Right ventricle myocardium superior (tissue), 1 donor: ENCODE measurements at places on chromosomes 1 and 21. TPM values are rescaled to one million over a fixed set of nuclear protein-coding genes. Genes with fewer than 3 reads are reported as not detected.

DNA sequence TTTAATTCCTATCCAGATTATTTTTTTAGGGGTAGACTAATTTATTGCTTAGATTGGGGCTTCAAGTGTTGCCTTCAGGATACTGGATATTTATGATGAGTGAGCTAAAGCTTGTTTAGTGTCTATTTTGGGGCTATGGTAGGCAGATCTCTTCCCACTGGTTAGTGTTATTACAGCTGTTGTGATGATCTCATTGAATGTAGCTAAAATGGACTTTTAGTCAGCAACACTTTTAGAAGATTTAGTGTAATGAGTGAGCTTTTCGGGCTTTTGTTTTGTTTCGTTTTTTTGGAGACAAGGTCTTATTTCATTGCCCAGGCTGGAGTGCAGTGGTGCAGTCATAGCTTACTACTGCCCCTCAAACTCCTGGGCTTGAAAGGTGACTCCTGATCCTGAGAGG lies 14.2 kb downstream of the THRAP3 start:
- DNase-seq: no peak

DNA sequence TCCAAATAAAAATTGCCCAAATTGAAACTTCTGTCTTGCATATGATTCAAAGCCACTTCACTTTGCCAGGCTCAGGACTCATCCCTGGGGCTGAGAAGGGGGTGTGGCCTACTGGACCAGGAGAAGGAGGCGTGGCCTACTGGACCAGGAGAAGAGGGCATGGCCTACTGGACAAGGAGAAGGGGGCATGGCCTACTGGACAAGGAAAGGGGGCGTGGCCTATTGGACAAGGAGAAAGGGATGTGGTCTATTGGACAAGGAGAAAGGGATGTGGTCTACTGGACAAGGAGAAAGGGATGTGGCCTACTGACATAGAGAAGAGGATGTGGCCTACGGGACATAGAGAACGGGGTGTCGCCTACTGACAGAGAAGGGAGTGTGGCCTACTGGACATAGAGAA lies 405.3 kb downstream of the RRAGC start:
- no peak for DNase-seq

- no peak for DNase-seq
These were observed 22.4 kb downstream of the ZZZ3 start for GRCh38 chr1:77659879-77660593.

DNA sequence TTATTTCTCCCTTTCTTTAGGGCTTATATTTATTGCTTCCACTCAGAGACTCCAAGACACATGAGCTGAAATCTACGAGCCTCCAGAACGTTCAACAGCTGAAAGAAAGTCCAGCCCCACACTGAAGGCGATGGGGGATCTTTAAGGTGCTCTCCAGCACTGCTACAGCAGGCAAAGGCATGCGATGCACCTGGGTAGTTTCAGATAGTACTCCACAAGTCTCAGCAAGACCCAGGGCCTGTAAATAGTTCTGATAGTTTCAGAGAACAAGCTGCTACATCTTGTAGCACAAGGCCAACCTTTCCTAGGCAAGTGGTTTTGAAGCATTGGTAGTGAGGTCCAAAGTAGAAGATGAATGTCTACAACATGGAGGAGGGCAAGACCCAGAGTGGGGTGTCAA lies 2.2 kb upstream of the HSD3B1 start:
- DNase-seq: no peak

- no peak for DNase-seq
These were observed 1235.3 kb upstream of the ADGRL2 start for GRCh38 chr1:80565406-80565805.

GRCh38 chr1:218686258-218686657 lies 341.1 kb downstream of the TGFB2 start:
- no peak for DNase-seq

- DNase-seq: no peak
These were observed 529.9 kb upstream of the BEND5 start for GRCh38 chr1:49306507-49307070.

- DNase-seq: no peak
These were observed 4.8 kb upstream of the CTRC start for GRCh38 chr1:15433471-15433870.

DNA sequence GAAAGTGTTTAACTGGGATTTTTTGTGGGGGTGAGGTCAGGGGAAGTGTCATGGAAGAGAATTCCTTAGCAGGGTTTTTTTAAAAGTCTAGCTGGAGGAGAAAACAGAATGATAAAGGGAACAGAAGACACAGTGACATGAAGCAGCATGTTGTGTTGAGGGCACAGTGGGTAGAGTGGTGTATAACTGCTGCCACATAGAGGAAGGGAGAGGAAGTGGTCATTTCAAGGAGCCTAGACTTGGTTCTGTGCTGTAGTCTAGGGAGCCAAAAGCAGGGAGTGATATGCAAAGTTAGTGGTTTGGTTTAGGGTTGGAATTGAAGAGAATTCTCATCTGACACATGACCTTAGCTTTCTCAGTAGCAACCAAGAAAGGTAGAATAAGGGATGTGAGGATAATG lies 10.2 kb downstream of the EEIG2 start:
- no peak for DNase-seq

GRCh38 chr1:201556841-201557571 lies 18.1 kb downstream of the NAV1 start:
- DNase-seq: no peak

DNA sequence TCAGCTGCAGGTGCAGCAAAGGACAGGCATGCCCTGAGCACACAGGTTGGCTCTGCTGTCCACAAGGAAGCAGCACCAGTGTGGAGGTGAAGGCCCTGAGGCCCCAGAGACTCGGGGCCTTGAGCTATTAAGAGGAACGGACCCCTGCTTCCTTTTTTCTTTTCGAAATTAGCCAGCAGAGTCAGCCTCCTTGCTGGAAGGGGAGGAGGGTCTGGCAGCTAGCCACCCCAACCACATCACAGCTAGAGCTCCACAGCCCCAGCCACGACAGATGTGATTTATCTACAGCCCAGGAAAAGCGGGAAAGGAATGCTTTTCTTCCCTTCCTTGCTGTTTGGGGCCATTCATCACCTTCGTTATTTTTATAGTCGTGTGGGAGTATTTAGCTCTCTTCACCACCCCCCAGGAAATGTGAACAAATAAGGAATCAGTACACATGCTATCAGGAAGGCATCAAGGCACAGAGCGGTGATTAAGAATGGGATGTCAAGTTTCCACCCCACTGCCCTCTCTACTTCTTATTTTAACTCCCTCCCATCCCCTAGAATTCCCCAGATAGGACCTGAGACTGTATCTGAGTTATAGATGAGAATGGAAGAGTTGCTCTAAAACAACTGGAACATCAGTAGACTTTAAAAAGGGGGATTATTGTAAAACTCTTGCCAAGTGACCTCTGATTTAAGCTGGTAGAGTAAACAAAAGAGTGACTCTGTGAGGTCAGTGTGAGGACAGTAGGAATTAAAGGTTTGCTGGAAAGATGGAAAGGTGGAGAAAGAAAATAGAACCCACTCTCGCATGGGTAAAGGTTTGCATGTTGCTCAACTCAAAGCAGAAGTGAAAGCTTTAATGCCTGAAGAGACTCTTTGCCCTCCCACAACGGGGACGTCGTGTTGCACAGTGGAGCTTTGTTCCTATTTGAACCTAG lies 224.7 kb upstream of the GJB5 start:
- no peak for DNase-seq

GRCh38 chr1:152048416-152049009 lies 11.7 kb upstream of the S100A11 start:
- DNase-seq: peak; percentile 75

- DNase-seq: no peak
These were observed 439.0 kb upstream of the USP24 start for GRCh38 chr1:55654171-55654570.

DNA sequence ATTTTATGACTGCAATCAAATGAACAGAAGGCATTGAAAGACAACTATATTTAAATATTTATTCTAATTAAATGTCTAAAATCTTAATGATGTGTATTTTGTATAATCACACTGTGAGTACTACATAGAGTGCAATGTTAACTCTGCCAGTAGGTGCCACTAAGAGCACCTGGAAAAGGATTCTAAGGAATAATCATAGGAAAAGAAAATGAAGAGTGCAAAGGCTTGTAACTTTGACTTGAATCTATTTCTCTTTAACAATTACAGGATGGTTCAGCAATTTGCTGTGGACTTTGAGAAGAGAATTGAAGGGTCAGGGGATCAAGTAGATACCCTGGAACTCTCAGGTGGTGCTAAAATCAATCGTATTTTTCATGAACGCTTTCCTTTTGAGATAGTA lies 200.4 kb downstream of the DNM3 start:
- DNase-seq: no peak

- DNase-seq: peak; percentile 65
These were observed 3.2 kb downstream of the MYBPH start for GRCh38 chr1:203172184-203173010.

GRCh38 chr1:162560303-162561036 lies 1.1 kb upstream of the UAP1 start:
- DNase-seq: no peak

- no peak for DNase-seq
These were observed 74.6 kb downstream of the OBSCN start for GRCh38 chr1:228282329-228283042.

DNA sequence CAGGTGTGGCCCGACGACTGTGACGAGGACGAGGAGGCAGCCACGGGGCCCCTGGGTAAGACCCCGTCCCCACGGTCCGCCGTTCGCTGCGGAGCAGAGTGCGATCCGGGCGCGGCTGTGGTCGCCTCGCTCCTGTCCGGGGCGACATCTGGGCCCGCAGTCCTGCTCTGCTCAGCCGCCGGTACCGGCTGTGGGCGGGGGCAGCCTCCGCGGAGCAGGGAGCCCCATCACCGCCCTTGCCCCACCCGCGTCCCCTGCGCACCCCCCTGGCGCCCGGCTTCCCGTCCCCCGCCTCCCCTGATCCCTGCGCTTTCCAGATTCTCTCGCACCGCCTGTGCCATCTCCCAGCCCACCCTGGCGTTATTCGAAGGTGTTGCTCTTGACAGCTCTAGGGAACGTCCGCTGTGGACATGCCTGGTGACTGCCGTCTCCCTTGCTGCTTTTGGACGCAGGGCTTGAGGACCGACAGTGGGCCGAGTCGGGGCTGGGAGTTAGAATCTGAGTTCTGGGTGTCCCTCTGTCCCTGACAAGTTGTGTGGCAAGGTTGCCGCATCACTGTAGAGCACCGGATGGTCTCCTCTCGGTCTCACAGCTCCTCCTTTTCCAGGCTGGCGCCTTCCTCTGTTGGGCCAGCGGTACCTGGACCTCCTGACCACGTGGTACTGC lies 596 bp downstream of the TOR3A start:
- DNase-seq: peak; percentile 52

DNA sequence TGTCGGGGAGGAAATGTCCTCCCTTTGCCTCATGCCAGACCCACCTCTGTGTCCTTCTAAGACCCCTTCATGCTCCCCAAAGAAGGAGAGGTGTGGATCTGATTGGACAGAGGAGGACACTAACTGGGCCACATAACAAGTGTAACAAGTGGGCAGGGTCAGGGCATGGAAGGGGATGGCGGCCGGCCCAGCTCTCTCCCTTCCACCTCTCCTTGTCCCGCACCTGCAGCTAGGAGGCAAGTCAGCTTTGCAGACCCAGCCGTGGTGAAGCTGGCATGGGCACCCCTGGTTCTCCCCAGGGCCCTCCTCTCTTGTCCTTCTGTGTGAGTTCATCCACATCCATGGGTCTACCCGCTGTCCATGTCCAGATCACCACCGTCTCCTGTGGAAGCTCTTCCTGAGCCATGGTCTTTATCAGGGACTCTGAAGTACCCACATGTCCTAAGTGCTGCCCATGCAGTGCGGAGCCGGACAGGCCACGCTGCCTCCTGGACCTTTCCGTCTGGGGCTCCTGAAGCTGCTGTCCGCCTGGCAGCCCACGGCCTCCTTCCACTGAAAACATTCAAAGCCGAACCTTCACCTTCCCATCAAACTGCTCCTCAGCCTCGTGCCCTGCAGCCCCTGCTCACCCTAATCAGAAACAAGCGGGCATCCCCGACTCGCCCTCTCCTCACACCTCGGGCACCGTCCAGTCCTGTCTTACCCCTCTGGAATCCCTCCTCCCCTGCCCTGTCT lies 460.5 kb downstream of the PTPRU start:
- DNase-seq: no peak

GRCh38 chr1:206578068-206578977 lies 33.9 kb downstream of the EIF2D start:
- DNase-seq: no peak

- DNase-seq: peak; percentile 71
These were observed 38.4 kb upstream of the FOXO6 start for GRCh38 chr1:41322835-41323234.

DNA sequence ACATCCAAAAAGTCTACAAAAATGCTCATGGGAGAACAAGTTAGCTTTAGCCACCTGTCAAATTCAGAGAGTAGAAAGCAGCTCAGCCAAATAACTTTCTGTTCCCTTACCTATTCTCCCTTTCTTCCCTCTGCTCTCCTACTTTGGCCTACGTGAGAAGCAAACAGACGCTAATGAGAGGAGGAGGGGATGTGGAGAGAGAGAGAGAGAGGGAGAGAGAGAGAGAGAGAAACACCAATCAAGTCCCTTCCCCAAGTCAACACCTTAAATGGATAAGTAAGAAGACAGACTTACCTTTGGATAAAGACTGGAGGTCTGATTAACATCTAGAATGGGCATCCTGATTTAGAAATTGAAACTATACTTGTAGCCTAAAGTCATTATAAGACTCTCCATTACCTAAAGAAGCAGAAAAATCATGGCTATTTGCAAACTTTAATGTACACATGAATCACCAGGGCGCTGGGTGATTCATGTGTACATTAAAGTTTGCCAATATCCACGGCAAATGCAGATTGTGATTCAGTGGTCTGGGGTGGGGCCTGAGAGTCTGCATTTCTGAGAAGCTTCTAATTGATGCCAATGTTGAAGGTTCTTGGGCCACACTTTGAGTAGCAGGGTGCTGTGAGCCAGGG lies 13.1 kb upstream of the DUSP12 start:
- DNase-seq: no peak

DNA sequence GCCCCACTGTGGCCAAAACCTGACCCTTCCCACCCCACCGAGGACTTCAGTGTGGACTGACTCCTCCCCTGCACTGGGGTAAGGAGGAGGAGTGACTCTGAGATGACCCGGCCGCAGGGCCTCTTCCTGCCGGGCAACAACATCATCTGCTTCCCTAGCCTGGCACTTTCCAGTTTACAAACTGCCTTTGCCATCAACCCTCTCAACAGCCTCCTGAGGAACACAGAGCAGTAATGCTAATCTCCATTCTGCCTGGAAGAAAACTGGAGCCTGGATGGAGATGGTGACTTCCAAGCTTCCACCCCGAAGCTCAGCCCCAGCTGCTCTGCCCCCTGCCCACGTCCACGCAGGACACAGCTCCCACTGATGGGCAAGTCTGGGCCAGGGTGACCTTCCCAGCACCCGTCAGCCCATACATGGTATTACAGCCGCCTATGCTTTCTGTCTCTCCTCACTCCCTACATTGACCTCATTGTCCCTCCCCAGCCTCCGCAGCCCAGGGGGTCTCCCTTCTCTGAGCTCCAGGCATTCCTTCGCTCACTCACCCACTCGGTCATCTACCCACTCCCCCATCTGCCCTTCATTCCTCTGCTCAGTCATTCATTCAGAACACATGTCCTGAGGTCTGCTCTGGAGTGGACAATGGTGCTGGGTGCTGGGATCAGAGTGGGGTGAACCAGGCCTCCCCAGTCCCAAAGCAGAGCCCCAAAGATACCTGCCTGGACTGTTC lies 34.2 kb downstream of the RAP1GAP start:
- no peak for DNase-seq

The FCRL1 gene
- total RNA-seq: not detected

The OR10J5 gene
- not detected for total RNA-seq

The KRTAP19-1 gene
- not detected for total RNA-seq

The RPTN gene
- not detected for total RNA-seq

The FALEC gene
- not detected for total RNA-seq

The GBP4 gene
- total RNA-seq: 7.4 TPM

The FNDC5 gene
- total RNA-seq: 139 TPM

The GABRD gene
- 0.43 TPM for total RNA-seq

The CSF3R gene
- total RNA-seq: 3.3 TPM
